ENCODE measurements at places on chromosomes 6 and 20. TPM values are rescaled to one million over a fixed set of nuclear protein-coding genes. Genes with fewer than 3 reads are reported as not detected.

- DNase-seq = no peak
These were observed 18.3 kb upstream of the DEFB115 start for GRCh38 chr20:31239139-31239538.

DNA sequence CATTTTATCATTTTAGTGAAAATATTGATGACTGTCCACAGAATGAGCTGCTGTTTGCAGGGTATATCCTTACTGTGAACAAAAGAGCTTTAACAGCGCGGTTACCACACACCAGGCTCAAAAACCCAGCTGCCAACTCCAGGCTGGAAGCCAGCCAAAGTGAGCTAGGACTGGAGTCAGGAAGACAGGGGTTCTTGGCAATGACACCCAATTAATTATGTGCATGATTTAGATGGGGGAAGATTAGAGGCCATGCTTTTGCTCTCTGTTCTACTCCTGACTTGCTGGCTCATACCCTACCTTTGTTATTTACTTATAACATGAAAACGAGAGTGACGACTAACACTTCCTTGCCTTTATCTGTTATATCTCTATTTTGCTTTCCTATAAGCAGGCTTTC lies 128.9 kb upstream of the SHLD1 start:
- no peak for DNase-seq

- no peak for DNase-seq
These were observed 153.6 kb downstream of the COL9A1 start for GRCh38 chr6:70149209-70149788.

CST1 gene
- not detected for total RNA-seq

LAMA4 gene
- not detected for total RNA-seq

DNA sequence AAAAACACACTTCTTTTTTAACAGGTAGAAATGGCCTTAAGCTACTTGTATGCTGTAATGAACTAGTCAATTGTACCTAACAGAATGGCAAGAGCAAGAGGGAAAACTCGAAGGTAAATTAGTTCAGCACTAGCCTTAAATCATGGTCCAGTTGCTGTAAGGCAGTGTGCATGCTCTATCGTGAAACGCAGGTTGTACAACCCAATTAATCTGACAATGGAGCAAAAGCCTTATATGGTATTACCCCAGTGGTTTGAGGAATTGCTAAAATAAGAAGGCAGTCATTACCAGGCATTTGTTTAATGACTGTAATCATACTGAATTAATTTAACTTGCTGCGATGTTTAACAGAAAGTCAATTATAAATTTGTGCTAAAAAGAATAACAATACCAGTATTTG lies 69.3 kb upstream of the SOX4 start:
- DNase-seq = no peak

DNA sequence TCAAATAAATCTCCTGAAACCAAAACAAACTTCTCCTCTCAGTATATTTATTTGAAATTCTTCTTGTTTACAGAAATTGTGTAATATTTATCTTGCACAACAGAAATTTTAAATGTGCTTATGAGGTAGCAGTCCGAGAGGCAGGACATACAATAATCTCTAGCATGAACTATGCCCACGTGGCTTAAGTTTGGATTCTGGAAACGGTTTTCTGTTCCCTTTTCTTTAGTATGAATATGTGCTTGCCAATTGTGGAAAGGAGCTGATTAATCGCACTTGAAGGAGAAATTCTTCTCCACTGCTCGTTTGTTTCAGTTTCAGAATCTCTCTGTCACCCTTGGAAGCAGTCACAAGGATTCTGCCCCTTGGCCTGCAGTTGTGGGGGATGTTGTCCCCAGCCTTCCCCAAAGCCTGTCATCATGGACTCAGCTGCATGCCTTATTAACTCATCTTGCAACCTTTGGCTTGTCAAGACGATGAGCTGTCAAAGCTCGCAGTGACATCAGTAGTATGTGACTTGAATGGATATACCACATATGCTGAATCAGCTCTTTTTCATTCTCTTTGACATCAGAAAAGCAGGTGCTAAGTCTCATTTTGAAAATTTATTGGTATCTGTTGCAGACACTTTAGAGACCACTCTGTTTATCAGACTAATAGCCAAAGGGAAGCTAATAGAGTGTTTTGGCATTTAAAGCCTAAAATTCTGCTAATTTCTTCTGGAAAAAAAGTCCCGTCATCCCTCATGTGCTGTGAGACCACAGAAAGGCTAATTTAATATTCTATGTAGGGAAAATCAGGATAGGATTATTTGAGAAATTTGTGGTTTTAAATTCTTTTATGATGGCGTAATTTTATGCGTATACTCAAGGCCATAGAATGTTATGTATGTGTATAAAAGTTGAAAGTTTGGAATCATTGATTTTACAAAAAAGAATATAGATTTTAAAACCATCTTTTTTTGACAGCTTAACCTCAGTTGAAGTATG lies 186.8 kb downstream of the ARID1B start:
- peak; percentile 73 for DNase-seq

ENPP4 gene
- 7.7 TPM for total RNA-seq

TMEM244 gene
- total RNA-seq = not detected

DNA sequence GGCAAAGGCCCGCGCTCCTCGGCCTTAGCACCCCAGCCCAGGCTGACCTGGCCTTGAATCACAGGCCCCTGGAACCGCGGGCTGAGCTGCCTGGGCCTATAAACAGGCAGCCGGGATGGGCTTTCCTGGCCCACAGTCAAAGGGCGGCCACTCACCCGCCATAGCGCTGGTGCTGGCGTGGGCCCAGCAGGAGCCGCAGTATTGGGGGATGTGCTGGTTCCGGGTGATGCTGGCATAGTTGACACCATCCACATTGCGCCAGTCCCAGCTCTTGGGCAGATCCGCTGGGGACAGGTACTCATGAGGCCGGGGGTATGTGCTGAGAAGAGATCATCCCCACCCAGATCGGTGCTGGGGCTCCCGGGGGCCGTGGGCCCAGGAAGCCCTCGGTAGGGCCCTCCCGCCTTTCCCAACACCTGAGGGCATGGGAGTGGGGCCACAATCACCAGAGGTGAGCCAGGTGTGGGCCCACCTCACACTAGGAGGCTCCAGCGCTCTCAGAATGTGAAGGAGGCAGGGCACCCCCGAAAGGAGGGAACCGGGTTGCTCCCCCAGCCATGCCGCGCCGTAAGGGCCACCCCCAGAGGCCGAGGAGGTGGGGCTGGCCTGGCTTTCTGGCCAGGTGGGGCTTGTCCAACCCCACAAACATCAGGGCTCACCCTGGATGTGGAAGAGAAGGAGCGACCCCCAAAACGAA lies 739 bp downstream of the CTSZ start:
- DNase-seq = no peak

GRCh38 chr6:35427851-35428321 lies 24.3 kb upstream of the FANCE start:
- DNase-seq = no peak

FAM110A gene
- 15.4 TPM for total RNA-seq

ZBP1 gene
- total RNA-seq = 0.14 TPM

DNA sequence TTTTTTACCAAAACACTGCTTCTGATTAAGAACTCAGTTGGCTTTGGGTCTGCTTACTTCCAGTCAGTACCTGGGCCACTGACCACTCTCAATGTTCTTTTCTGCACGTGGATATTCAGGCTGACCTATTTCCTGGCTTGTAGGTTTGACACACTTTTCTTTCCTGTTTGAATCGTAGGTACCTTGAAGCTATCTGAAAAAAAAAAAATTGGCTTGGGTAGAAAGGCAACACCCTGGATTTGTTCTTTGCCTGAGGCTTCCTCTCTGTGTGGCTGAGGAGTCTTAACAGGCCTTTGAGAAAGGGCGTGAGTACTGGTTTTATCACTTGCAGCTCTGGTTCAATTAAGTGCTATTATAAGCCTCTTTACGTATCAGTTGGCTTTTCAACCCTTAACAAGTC lies 60.6 kb upstream of the IL20RA start:
- DNase-seq = no peak

DNA sequence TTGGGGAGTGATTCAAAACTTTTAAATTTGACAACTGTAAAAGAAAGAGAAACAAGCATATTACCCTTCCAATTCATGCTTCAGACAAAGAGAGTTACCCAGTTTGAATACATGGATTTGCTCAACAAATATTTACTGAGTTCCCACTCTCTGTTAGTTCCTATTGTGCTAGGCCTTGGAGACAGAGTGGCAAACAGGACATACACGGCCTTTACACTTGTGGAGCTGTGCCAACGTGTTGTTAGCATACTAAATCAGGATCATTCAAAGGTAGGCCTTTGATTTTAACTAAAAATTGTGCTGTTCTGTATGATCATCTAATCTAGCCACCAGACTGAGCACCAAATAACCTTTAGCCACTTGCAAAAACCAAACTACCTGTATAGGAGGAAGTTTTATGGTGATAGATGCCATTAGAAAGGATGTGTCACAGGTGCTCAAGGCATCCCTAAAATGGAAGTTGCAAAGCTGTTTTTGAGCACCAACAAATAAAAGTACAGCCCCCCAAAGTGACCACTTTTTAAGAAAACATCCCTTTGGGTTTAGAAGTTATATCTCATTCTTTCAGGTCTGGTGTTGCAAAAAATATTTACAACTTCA lies 84.5 kb downstream of the CHD6 start:
- no peak for DNase-seq

DNA sequence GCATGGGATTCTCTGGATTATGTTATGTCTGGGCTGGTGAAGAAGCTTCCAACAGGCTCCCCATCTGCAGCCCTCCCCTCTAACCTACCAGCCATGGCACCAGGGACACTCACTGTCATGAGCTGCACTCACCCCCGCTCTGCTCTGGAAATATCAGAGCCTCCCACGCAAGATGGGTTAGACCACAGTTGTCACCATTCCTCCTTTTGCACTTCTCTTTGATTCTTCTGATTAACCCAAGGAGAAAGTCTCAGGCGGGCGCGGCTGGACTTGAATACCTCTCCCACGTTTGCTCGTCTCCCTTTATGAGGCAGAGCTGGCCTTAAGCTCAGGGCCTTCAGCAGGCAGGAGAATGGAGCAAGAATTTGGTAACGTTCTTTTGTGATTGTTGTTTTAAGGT lies 128.1 kb downstream of the CEBPB start:
- DNase-seq = no peak

CPNE5 gene
- total RNA-seq = 1.2 TPM

- no peak for DNase-seq
These were observed 16.2 kb upstream of the SLC22A16 start for GRCh38 chr6:110492584-110492983.

GRCh38 chr20:12173347-12174012 lies 255.8 kb downstream of the BTBD3 start:
- no peak for DNase-seq

DNA sequence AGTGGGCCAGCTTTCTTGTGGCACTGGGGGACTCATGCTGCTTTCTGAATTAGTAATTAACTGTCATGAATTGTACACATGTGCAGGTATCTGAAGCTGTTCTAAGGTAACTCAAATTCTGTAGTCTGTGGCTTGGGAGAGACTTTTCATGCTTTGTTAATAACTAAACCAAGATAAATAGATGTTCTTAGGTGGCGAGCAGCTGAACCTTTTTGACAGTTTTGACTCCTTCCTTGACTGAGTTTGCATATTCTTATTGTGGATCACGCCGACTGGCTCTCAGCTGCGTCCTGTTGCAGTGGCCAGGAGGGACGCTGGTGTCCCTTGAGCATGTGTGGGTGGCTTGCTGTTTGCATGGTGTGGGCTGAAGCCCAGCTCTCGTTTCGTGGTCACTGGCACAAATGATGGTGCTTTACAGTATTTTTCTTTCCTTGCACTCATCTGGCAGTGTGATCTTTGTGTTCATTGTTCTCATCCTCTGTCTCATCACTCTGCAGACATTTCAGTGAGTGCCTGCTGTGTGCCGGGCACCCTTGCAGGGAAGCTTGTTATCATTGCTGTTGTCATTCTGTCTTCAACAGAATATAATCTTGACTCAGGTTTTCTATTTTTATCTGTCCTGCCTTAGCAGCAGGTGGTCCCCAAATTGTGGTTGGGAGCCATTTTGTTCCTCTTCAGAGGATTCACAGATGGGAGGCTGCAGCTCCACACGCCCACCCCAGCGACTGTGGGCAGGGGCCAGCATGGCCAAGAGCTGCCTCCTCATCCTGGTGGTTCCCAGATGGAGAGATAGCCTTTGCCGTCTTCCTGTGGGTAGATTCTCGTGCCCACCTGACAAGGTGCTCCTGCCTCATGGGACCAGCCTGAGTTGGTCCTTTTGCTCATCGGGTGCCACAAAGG lies 39.6 kb downstream of the DUSP22 start:
- no peak for DNase-seq
